Activated naive CD8-positive, alpha-beta T cell treated with anti-CD3 and anti-CD28 coated beads for 36 hours (primary cell): ENCODE measurements at places on chromosomes 2 and 18. TPM values are rescaled to one million over a fixed set of nuclear protein-coding genes. Genes with fewer than 3 reads are reported as not detected.

DNA sequence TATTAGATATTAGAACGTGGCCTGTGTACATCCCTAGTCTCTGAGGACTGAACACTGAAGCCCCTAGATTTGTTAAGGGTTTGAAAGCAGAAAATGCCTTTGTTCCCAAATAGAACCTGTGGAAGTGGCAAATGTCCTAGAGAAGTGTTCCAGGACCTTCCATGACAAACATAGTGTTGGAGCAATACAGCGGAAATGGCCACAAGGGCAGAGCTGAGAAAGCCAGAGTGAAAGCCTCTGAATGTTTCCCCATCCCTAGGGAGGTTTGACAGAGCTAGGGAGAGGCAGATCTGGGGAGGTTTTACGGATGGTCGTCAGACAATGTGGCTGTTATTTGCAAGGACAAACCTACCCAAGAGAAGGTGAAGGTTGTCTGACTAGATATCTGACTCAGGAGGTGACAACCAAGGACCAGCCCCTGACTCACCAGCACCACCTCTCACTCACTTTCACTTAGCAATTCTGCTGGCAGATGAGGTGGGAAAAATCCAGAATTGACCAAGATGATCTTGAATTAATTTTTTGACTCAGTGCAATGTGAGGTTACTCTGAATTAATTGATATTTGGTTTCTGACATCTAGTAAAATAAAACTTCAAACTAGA is 24.1 kb downstream of the RBM43 start:
- no peak overlapping the region for H3K4me3 ChIP-seq
- no peaks in the 10 kb centered on the region for H3K36me3 ChIP-seq
- peaks cover 7% of the 10 kb centered on the region for H3K4me1 ChIP-seq
- H3K27me3 ChIP-seq, result no peaks in the 10 kb centered on the region

DNA sequence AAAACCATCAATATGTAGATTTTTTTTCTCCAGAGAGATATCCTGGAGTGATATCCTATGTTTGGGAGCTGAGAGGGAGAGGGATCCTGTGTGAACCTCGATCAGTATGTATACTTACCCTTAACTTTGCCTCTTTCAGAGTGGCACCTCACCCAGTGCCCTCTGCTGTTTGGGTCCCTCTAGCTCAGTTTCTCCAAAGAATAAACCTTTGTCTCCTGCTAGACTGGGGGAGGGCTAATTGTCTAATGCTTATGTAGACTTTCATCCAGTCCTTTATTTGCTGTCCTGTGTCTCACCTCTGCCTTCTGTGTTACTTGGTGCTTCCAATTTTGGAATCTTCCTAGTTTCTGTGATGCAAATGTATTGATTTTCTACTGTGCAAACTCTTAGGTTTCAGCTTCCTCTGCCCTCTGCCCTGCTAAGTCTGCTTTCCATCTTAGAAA is 48.4 kb downstream of the MTX2 start:
- H3K4me3 ChIP-seq, result no peak overlapping the region
- DNase-seq, result no peak

DNA sequence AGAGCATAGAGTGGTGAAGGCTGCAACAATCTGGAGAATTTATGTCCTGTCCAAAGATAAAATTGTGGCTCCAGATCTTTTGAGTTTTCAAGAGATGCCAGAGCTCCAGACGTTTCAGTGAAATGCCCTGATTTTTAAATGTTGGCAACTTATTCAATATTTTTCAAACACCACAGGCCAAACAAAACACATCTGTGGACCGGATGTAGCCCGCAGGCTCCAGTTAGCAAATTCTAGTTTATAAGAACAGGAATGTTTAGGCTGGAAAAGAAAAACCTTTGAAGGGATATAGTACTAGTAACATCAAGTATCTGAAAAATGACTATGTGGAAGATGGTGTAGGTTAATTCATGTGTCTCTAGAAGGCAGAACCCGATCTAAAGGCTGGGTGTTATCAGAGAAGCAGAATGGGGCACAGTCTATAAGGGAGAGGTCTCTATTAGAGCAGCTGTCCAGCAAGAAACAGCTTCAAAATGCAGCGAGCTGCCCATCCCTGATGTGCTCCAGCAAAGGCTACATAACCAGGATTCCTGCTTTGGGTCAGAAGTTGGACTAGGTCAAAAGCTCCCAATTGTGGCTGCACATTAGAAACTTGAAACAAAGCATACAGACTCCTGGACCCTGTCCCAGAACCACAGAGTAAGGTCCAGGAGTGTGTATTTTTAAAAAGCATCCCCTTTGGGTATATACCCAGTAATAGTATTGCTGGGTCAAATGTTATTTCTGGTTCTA is 105.9 kb downstream of the ANKRD44 start:
- H3K4me3 ChIP-seq, result no peak overlapping the region
- H3K27me3 ChIP-seq, result no peaks in the 10 kb centered on the region
- H3K36me3 ChIP-seq, result peaks cover 51% of the 10 kb centered on the region
- peaks cover 87% of the 10 kb centered on the region for H3K4me1 ChIP-seq
- no peak for DNase-seq

DNA sequence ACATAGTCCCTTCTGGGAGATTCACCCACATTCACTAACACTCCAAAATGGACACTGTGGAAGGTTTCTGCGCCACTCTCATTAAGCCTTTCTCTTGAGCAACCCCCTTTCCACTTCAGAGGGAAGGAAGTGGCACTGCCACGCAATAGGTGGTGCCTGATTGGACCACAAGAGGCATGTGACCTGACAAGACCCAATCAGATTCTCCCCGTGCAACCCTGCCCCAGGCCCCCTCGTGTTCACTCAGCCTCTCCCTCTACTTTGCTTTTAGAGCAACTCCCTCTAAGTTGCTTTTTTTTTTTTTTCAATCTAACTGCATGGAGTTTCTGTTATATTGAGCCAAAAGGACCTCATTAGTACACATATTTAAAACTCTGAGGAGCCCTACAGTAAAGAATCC is 158.0 kb downstream of the EN1 start:
- H3K27me3 ChIP-seq, result peaks cover 12% of the 10 kb centered on the region
- DNase-seq, result no peak
- no peaks in the 10 kb centered on the region for H3K4me1 ChIP-seq

DNA sequence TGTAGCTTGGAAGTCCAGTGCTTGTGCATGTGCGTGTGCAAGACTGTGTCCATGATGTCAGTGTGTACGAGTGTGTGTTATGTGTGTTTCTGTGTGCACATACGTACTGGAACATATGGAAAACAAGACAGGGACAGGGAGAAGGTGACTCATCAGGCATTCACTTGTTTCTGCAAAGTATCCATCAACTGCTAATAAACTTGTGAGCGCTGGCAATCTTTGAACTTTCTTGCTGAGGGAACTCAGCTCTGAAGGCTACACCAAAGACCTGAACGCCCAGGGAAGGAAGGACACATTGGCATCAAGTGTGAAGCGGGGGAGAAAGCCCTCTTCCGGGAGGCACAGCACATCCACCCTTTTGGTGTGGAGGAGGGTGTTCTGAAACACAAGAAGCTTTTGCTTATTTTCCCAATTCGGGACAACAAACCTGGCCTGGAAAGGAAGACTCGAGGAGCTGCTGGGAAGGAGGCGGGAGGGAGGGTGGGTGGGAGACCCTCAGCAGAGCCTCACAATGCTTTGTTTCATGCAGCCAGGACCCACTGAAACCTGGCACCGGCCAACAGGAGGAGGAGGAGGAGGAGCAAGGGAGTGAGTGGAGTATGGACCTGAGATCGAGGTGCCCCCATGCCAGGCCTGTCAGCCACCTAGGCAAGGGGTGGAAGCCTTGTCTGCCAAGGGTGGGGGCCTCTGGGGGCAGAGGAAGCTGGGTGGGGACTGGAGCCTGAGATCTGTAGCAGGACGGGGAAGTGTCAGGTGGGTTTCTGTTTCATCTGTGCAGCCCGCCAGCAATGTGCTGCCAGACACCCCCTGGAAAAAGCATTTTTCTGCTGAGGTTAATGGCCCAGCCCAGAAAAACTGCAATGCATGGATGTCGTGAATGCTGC is 26.8 kb downstream of the SMAD7 start:
- H3K4me3 ChIP-seq, result peak overlapping the region; percentile 48
- DNase-seq, result peak; percentile 31
- peaks cover 60% of the 10 kb centered on the region for H3K4me1 ChIP-seq
- peaks cover 19% of the 10 kb centered on the region for H3K36me3 ChIP-seq
- H3K27ac ChIP-seq, result peak overlapping the region; percentile 92
- H3K27me3 ChIP-seq, result no peaks in the 10 kb centered on the region

DNA sequence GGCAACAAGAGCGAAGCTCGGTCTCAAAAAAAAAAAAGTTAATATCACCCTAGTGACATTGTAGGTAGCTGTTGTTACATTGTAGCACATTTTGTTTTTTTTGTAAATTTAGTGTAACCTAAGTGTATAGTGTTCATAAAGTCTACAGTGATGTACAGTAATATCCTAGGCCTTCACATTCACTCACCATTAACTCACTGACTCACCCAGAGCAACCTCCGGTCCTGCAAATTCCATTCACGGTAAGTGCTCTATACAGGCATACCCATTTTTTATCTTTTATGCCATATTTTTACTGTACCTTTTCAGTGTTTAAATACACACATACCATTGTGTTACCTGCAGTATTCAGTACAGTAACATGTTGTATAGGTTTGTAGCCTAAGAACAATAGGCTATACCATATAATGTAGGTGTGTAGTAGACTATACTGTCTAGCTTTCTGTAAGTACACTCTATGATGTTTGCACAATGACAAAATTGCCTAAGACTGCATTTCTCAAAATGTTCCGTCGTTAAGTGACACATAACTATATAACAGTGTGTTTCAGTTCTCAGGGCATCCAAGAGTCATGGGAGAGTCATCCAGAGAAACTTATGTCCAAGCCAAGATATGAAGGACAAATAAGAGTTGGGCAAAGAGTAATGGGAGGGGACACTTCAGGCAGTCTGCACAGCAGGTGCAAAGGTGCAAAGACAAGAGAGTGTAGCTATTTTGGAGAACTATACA is 68.4 kb downstream of the TANK start:
- DNase-seq, result no peak
- H3K27me3 ChIP-seq, result no peaks in the 10 kb centered on the region
- H3K27ac ChIP-seq, result no peak overlapping the region
- H3K36me3 ChIP-seq, result peaks cover 15% of the 10 kb centered on the region

DNA sequence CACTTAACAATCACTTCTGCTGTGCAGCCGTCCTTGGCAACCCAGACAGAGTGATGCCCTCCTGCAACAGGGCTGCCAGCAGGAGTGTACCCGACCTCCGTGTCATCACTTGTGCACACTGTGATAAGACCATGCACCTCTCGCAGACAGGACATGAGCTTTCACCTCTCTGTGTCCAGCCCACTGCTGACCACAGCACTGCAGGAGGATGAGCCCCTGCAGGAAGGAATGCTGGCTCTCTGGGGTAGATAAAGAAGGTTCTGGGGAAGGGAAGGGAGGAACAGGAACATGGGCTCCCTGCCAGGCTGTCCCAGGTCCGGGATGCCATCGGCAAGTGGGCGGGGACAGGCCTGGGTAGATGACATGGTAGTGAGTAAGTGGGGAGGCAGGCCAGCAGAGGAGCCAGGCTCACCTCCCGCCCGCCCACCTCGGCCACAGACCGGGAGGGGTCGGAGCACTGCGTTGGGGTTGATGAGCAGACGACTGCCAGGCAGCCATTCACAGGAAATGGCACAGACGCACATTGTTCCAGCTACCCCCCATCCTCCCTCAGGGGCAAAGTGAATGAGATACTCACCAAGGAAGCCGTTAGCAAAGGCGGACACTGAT is 18.6 kb upstream of the COL6A3 start:
- H3K36me3 ChIP-seq, result peaks cover 7% of the 10 kb centered on the region
- H3K4me3 ChIP-seq, result peak overlapping the region; percentile 61
- no peaks in the 10 kb centered on the region for H3K27me3 ChIP-seq
- peak overlapping the region; percentile 74 for H3K27ac ChIP-seq

TOGARAM2 gene
- 2.0 TPM for total RNA-seq

MC4R gene
- total RNA-seq, result not detected

- no peaks in the 10 kb centered on the region for H3K27me3 ChIP-seq
- peak; percentile 66 for DNase-seq
- peak overlapping the region; percentile 15 for H3K4me3 ChIP-seq
- no peak overlapping the region for H3K27ac ChIP-seq
These were observed 123.5 kb upstream of the LGALSL start for GRCh38 chr2:64330281-64331113.

- peak; percentile 66 for DNase-seq
- H3K27ac ChIP-seq, result peak overlapping the region; percentile 88
- no peak overlapping the region for H3K4me3 ChIP-seq
- no peaks in the 10 kb centered on the region for H3K36me3 ChIP-seq
These were observed 7.0 kb upstream of the EPG5 start for GRCh38 chr18:45974088-45974536.

TMEM163 gene
- not detected for total RNA-seq

DNA sequence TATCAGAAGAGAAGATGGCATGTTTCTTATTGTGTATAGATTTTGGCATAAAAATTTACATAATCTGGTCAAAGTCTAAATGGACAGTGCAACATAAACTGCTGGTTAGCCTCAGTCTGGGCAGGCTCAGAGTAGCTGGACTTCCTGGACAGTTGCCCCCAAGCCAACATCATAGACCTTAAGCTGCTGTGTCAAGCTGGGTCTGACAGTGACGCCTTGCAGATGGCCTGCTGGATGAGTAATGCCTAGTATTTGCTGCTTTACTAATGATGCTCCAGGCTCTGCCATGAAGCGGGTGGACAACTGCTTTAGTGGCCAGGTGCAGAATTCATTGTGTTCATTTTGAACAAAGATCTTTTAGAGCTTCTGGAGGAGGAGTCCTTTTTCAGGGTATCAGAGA is 603.7 kb upstream of the ZEB2 start:
- H3K36me3 ChIP-seq, result no peaks in the 10 kb centered on the region
- no peak overlapping the region for H3K4me3 ChIP-seq
- peaks cover 7% of the 10 kb centered on the region for H3K27me3 ChIP-seq
- H3K4me1 ChIP-seq, result no peaks in the 10 kb centered on the region
- no peak for DNase-seq
- H3K27ac ChIP-seq, result no peak overlapping the region

DNA sequence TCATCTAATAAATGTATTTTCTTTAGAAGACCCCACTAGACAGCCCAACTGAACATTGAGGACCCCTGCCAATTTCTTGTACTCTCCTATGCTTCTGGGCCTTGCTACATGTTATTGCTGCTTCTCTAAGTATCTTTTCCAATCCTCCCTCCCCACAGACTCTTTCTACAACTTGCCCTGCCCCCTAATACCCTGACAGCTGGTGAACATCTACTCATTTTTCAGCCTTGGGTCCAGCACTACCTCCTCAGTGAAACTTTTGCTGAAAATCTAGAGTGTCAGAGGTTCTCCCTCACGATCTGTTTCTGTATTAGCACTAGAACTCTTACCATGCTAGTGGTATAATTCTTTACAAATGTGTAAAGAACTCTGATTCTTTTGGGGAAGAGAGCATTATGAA is 106.8 kb upstream of the SIX3 start:
- DNase-seq, result no peak
- H3K36me3 ChIP-seq, result no peaks in the 10 kb centered on the region
- no peak overlapping the region for H3K4me3 ChIP-seq
- no peaks in the 10 kb centered on the region for H3K27me3 ChIP-seq
- no peak overlapping the region for H3K27ac ChIP-seq
- peaks cover 7% of the 10 kb centered on the region for H3K4me1 ChIP-seq

DNA sequence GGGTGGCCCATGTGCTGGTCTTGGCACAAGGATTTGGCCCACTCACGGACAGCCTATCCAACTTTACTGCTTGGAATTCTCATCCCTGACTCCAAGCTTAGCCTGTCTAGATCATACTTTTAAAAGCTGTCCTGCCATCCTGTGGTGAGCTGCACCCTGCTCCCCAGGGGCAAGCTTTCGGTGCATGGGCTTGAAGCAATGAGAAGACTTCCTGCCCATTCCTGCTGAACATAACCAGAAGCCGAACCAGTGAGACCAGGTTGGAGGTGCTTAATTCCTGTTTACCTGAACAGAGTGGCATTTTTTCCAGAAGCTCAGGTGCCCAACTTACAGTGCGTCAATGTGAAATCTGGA is 154.5 kb downstream of the ANTXR1 start:
- DNase-seq, result no peak
- no peak overlapping the region for H3K27ac ChIP-seq
- H3K27me3 ChIP-seq, result peaks cover 13% of the 10 kb centered on the region
- no peaks in the 10 kb centered on the region for H3K36me3 ChIP-seq
